Motor neuron (in vitro differentiated cells): ENCODE measurements at places on chromosomes 11 and 22.

GRCh38 chr22:27534720-27535125 lies 266.8 kb downstream of the MN1 start:
- ATAC-seq = peak; percentile 56

DNA sequence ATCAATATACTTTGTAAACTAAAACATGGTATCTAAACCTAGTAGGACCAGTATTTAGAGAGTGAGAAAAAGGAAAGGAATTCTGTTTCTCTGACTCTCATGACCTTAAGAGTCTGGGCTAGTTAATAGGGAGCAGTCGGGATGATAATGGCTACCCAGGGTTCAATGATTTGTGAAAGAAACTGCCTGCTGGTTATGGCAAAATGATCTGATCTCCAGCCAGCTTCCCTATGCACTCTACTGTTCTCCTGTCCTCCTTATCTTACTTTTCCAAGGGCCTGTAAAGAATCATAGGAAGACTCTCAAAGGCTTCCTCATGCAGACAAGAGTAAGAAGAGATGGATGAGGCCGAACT lies 193.1 kb upstream of the PITPNB start:
- no peak for ATAC-seq

- no peak for ATAC-seq
Observed at GRCh38 chr11:132493801-132494200, 1038.5 kb downstream of the OPCML start.

GRCh38 chr22:17569971-17570511 lies 6.7 kb downstream of the SLC25A18 start:
- ATAC-seq = no peak

DNA sequence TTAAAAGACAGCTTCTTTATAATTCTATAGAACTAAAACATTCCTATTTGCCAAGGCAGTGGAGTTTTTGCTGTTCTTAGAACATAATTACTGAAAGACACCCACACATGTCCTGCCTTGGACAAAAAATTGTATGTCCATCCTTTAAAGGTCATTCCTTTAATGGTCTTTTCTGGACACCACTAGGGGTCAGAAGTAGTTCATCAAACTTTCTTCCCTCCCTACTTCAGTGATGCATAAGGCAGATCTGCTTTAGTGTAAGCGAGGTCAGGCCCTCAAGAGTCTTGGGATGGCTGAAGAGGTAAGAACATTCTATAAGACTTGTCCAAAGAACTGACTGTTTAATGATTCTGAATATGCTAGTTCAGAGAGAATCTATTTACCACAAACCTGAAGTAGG lies 4.3 kb upstream of the OR51V1 start:
- ATAC-seq = peak; percentile 96

DNA sequence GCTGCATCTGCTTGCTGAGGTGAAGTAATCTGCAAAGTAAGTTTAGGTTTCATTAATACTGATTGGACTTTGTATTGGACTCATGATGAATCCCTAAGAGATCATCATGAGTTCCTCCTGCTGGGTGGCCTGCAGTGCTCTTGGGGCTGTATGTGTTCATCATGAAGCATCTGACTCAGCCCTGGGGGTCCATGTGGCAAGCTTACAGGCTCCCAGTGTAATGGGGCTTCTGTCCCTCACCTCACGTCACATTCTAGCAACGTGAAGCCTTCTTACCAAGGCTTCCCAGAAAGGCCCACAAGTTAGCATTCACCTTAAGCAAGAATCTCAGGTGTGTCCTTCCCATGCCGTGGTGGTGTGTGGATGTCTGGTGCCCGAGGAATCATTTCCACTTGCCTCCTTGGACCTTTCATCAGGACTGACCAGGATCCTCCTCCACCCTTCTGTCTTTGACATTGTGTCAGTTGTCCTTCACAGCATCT lies 23.7 kb downstream of the CRKL start:
- no peak for ATAC-seq

DNA sequence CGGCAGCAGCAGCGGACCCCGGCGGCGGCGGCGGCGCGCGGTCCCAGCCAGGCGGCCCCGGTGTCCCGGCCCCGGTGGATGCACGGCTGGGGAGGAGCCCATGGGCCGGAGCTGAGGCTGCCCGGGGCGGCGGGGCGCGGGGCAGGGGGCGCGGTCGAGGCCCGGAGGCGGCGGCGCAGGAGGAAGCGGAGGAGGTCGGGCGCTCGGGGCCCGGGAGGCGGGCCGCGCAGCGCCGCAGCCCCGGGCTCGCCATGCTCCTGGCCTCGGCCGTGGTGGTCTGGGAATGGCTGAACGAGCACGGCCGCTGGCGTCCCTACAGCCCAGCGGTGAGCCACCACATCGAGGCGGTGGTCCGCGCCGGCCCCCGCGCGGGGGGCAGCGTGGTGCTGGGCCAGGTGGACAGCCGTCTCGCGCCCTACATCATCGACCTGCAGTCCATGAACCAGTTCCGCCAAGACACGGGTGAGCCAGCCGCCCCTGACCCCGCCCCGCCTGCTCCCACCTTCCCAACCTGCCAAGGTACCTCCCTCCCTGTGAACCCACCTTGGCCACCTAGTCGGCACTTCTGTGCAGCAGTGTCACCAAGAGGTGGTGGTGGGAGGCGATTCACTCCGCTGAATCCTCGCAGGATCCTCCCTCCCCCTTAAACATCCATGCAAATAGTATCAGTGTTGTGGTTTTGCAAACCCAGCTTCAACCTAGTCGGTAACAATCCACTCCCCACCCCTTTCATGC lies 580 bp downstream of the DTX4 start:
- peak; percentile 19 for ATAC-seq
